Chondrocyte (in vitro differentiated cells): ENCODE measurements at places on chromosomes 4 and X. TPM values are rescaled to one million over a fixed set of nuclear protein-coding genes. Genes with fewer than 3 reads are reported as not detected.

The CCSER1 gene
- 0.24 TPM in 1 of 3 replicates, not detected in the others for total RNA-seq

The FGA gene
- not detected in 3 replicates for total RNA-seq

The ATP8A1 gene
- total RNA-seq = 0.25 to 0.97 TPM (median 0.26 TPM) in 3 replicates

The TFE3 gene
- total RNA-seq = 39.3 to 42.5 TPM (median 41.2 TPM) in 3 replicates

The TEX11 gene
- total RNA-seq = not detected in 3 replicates

The DGAT2L6 gene
- not detected in 3 replicates for total RNA-seq

The SYTL5 gene
- total RNA-seq = 0.26 to 0.92 TPM (median 0.27 TPM) in 3 replicates

The MGAT4D gene
- not detected in 3 replicates for total RNA-seq

The SPANXD gene
- total RNA-seq = not detected in 3 replicates

The IDUA gene
- 42.6 to 53.0 TPM (median 46.0 TPM) in 3 replicates for total RNA-seq

The ARHGAP36 gene
- total RNA-seq = not detected in 3 replicates

The NWD2 gene
- total RNA-seq = not detected in 3 replicates

The SLC2A9 gene
- total RNA-seq = 0.72 to 0.95 TPM in 2 of 3 replicates, not detected in the other

The SLC7A11 gene
- total RNA-seq = 5.6 to 31.5 TPM (median 29.7 TPM) in 3 replicates

The SUPT20HL1 gene
- total RNA-seq = not detected in 3 replicates

The ASMT gene
- 0.30 to 0.99 TPM in 2 of 3 replicates, not detected in the other for total RNA-seq

The ZMAT1 gene
- total RNA-seq = 3.4 to 4.7 TPM (median 4.0 TPM) in 3 replicates

The SPANXN4 gene
- total RNA-seq = not detected in 3 replicates

The HPSE gene
- 0.31 to 0.90 TPM (median 0.38 TPM) in 3 replicates for total RNA-seq

The SLC26A1 gene
- 0.72 to 1.6 TPM (median 0.75 TPM) in 3 replicates for total RNA-seq

The PABPC1L2B gene
- not detected in 3 replicates for total RNA-seq

The USP46 gene
- total RNA-seq = 24.9 to 27.3 TPM (median 27.0 TPM) in 3 replicates
